Putamen (tissue), 1 donor: ENCODE measurements at places on chromosomes 1 and 21.

DNA sequence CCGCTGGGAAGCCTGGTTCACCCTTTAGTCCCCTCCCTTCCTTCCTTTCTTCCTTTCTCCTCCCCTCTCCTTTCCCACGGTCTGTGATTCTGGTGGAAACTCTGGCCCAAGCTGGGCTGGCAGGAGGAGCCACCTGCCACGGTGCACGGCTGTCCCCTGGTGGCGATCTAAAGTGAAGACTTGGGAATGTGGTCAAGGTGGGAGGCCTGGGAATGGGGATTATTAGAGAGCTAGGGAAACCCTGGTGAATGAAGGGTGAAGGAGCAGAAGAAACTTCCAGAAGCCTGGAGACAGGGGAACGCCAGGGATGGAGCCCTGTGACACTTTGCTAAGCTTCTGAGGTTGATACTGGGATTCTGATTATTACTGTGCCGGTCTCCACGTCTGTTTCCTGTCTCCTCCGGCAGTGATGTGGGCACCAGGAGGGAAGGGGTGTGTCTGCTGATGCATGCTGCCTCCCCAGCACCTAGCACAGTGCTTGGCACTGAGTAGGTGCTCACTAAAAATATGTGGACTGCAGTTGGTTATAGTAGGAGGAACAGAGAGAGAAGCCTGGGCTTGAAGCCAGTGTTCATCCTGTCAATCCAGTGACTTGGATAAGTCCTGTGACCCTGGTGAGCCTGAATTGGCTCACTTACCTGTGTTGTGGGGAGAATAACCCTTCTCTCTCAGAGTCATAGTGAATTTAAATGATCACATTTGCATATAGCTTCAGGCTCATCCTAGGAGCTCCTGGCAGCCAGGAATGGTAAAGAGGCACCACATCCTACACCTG lies 71.2 kb upstream of the NBPF3 start:
- peak; percentile 75 for DNase-seq

DNA sequence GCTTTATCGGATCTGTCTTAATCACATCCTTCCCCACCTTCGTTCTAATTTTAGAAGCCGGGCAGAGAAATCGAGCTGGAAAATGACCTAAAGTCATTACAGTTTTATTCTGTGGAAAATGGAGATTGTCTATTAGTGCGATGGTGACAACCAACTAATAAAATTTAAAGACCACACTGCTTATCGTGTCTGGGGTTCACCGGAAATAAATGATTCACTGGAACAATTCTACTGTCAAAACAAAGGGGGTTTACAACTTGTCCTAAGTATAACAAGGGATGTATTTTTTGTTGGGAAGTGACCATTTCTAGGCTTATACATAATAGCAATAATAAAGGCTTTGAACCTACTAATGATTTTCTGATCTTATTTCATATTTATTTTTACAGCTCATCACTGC lies 55.6 kb downstream of the B3GALNT2 start:
- no peak for DNase-seq

GRCh38 chr21:37266515-37267221 lies 466 bp downstream of the VPS26C start:
- DNase-seq: no peak

GRCh38 chr1:230204842-230205241 lies 137.8 kb downstream of the GALNT2 start:
- DNase-seq: no peak

DNA sequence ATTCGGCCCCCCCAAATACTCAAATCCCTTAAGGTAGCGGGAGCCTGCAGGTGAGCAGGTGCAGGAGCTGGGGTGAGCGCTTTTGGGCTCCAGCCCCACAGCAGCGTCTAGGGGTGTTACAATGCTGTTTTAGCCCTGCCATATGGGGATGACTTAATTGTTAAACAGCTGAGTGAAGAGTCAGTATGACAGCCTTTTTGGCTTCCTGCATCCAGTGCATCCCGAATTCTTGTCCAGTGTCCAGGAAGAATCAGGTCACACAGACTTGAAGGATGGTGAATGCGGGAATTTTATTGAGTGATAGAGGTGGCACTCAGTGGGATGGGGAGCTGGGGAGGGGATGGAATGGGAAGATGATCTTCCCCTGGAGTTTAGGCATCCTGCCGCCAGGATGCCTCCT lies 30.4 kb upstream of the HHAT start:
- DNase-seq: no peak

DNA sequence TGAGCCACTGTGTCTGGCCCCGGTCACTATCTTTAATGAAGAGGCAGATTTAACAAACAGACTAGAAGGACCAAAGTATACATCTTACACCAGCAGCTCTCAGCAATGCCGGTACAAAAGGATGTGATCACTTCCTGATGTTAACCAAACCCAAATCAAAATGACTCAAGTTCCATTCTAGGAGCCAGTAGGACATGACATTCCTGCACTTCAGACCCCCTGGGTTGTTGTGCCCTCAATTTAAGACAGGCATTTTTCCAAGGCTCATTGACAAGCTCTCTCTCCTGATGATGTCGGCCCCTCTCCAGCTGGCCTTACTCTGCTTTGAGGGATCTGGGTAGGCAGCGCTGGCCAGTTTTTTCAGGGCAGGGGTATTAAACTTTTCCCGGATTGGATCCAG lies 35.1 kb downstream of the YARS1 start:
- no peak for DNase-seq

DNA sequence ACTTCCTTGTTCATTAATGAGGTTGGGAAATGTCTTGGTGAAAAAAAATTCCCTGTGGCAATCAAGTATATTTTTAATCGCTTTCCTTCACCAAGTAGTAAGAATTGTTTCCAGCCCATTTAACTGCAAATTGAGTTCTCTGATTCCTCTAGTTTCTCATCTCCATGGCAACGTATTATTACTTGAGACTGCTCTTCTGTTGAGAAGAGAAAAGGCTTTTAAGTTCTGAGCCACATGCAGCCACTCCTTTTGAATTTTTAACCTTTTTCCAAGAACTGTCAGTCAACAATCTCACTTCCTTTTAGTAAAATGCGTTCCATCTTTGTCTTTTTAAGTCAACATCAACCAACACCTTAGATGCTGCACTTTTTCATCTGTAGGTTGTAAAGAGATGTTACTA lies 75.7 kb upstream of the KIAA1614 start:
- peak; percentile 64 for DNase-seq

- DNase-seq: no peak
These were observed 4.1 kb downstream of the ILDR2 start for GRCh38 chr1:166971252-166971651.

DNA sequence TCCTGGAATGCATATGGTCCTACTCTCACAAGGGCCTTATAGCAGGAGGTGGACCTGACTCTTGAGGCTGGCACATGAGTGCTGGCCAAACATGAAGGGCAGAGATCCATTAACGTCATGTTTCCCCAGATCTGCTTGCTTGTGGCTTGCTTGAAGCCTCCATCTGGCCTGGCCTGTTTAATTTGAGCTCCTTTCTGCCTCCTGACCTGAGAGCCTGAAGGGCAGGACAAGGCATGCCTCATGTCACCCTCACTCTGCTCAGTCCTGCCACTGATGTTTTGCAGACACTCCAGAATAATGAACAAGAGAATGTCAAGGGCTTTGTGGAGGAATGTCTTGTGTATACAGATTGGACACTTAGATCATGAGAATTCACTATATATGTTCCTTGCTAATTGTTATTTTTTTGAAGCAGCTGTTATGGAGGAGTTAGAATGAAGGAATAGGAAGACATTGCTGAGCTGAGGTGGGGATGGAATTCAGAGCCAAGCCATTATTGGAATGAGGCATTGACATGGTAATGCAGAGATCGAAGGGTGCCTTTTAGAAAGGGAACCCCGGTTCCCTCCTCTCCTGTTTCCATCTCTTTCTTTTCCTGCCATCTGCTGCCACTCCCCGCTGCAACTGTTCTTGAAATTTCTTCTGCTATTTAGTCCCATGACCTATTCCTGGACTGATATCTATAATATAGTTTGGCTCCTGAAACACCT lies 457.0 kb upstream of the PROX1 start:
- DNase-seq: no peak

DNA sequence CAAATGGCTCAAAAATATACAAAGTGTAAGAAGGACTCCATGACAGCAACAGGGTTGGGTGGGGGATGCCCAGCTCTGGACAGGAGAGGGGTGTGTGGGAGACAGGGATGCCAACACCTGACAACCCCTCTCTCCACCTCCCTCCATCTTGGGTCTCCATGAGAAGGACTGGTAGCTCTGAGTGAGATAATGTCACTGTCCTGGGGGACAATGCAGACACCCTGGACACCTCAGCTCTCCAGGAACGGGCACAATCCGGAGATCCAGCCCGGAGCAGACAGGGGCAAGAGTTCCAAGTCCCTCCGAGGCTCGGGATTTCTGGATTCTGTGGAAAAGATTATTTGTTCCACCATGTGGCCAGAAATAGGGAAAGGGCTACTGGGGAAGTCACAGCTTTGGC lies 122.5 kb downstream of the GLIS1 start:
- DNase-seq: no peak

DNA sequence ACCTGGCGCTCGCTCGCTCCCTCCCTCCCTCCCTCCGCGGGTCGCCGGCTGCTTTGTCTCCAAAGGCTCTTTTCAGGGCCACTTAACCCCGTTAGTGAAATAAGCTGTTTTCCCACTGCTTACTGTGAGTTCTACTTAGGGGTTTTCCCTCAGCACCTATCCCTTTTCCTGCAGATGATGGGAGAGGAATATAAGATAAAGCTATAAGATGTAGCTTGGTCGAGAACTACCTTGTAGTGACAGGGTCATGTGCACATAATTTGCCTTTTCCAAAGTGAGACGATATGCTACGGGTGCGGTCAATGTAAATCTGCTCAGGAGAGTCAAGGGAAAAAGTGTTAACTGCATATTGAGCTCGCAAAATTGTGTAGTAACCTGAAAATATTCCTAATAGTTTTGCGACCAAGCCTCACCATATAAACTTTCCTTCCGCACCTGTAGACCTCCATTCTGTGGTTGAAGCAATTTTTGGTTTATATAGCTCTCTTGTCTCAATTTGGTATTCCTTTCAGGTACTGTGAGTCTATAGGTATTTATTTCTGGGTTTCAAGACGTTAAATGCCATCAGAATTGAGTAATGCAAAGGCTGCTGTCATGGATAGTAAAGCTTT lies 55.8 kb upstream of the BOLA1 start:
- no peak for DNase-seq

GRCh38 chr1:44418022-44418673 lies 13.1 kb downstream of the RNF220 start:
- DNase-seq: no peak

- DNase-seq: no peak
These were observed 1.3 kb downstream of the UBL4B start for GRCh38 chr1:110113551-110113950.

- no peak for DNase-seq
These were observed 72.4 kb downstream of the SEC16B start for GRCh38 chr1:177897281-177897997.

DNA sequence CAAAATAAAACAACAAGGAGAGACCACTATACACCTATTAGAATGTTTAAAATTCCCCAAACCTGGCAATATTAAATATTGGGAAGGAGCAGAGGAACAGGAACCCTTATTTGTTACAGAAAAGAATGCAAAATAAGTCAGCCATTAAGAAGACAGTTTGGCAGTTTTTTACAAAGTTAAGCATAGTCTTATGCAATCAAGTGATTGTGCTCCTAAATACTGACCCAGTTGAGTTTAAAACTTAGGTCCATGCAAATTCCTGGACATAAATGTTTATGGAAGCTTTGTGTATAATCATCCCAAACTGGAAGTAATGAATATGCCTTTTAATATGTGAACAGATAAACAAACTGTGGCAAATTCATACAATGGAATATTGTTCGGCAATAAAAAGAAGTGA lies 72.9 kb upstream of the RGS4 start:
- no peak for DNase-seq

- no peak for DNase-seq
These were observed 69.6 kb upstream of the OLIG2 start for GRCh38 chr21:32956061-32956656.

DNA sequence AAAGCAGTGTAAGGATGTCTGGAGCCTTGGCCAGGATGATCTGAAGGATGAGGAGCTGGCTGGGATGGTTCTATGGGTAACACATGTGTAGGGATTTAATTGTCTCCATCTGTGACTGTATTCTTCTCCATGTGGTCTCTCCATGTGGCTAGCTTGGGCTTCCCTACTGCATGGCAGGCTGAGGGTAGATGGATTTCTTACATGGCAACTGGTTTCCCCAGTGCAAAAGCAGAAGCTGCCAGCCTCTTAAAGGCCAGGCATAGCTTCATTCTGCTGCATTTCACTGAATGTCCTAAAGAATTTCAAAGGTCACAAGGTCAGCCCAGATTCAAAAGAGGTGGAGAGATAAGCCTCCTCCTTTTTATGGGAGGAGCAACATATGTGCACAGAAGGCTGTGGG lies 61.7 kb downstream of the XCL2 start:
- DNase-seq: no peak

- no peak for DNase-seq
These were observed 12.3 kb downstream of the SORT1 start for GRCh38 chr1:109385417-109385816.

DNA sequence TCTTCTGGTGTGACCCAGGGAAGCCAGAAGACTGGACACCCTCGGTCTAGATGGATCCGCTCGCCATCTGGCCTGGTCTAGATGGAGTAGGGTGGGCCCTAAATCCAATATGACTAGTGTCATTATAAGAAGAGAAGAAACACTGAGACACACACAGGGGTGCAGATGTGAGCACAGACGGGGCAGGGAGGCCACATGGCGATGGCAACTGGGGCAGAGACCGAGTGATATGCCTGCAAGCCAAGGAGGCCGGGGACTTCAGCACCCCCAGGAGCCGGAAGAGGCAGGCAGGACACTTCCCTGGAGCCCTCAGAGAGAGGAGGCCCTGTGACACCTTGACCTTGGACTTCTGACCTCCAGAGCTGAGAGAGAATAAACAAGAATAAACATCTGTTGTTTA lies 5.6 kb upstream of the TFF3 start:
- no peak for DNase-seq

DNA sequence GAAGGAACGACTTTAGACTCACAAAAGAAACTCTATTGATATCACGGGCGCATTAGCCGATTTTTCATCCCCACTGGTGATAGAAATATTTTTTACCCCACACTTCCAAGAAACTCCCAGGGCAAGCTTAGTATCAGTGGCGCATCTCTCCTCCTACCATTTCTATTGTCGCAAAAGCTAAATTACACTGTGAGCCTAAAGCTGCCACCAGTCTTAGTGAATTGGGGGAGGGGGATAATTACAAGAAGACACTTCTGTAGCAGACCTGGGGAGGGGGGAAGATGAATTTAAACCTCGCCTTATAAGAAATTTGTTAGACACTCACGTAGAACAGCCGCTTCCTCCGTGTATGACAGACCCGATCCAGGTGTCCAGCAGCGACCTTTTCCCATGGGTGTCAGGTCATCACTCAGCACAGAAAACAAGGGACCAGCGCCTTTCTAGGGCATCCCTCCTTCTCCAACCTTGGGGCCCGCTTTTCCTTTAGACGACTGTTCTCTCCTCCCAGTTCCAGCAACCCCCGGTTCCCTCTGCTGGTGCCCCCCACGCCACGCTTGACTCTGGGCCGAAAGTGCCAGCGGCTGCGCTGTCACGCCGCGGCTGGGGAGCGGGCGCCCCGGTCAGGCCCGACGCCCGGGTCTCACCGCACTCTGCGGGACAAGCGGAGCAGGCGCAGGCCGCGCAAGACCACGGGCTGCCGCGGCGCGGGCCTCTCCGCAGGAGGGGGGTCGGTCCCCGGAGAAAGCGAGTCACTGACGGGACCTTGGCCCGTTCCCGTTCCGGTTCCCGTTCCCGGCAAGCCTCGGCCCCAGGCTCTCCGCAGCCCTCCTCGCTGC lies 821 bp downstream of the PHC2 start:
- no peak for DNase-seq

GRCh38 chr1:170840371-170840770 lies 95.0 kb upstream of the MROH9 start:
- peak; percentile 39 for DNase-seq
